ENCODE measurements at places on chromosomes 3 and 15. TPM values are rescaled to one million over a fixed set of nuclear protein-coding genes. Genes with fewer than 3 reads are reported as not detected.

DNA sequence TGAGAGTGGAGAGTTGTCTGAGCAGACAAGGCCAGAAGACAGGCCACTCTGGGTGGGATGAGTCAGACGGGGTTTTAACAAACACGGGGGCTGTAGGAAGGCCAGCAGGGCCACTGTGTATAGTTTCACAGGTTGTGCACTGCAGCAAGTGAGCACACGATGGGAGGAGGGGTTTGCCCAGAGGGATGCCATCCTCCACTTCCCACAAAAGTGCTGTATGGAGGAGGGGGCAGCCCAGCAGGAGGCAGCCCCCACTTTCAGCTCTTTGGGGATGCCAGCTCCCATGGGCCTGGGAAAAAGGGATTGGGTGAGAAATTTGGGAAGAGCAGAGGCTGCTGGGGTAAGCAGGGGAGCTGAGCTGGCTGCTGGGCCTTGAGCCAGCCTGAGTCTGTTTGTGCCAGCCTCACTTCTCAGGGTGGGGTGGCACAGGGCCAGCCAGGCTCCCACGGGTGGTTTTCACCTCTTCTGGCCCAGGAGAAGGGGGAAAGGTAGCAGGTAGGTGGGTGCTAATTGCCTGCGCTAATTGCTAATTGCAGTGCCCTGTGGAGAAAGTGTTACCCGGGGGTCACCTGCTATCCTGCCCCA lies 6.7 kb downstream of the ZBTB47 start:
- DNase-seq, result no peak

DNA sequence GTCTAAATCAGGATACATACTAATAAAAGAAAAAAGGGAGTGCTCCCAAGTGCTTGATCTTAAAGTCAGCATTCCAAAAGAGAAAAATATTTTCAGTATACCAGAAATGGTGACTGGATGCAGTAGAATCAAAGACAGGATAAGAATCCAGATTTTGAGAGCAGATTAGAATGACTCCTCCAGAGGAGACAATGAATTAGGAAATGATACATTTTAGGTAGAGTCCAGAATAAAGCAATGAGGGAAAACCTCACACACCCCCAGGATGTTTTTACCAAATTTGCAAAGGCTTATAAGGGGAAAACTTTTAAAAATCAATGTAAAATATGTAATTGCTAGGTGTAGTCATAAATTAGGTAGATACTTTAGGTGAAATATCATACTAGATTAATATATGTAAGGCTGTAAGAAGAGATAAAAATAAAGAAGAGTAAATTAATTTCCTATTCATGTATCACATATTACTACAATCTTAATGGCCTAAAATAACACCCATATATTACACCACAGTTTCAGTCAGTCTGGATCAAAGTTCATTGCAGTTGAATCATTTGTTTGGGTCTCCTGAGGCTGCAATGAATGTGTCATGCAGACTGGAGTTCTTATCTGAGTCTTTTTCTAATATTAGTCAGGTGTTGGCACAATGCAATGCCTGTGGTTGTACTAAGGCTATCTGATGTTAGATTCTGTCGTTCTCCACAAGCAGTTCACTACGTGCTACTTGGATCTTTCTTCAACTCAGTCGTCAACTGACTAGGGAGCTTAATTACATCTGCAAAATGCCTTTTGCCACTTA lies 547.8 kb upstream of the EPHA6 start:
- no peak for DNase-seq

DNA sequence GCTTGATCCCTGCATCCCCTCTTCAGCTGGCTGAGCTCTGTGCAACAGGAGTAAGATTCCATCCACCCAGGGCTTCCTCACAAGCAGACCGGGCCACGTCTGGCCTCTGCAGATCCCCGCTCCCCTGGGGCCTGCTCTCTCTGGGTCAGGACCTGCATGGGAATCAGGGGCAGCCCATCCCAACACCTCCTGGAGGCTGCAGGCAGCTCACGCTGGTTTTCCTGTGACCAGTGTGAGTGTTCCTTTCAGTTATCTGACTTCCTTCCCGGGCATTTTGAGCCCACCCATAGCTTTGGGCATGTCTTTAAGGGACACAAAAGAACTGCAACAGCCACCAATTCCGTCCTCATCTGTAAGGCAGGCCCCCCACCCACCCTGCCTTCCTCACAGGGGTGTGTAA lies 16.3 kb downstream of the NUP210 start:
- no peak for DNase-seq

- DNase-seq, result no peak
These were observed 6.0 kb downstream of the HEMK1 start for GRCh38 chr3:50575372-50575771.

DNA sequence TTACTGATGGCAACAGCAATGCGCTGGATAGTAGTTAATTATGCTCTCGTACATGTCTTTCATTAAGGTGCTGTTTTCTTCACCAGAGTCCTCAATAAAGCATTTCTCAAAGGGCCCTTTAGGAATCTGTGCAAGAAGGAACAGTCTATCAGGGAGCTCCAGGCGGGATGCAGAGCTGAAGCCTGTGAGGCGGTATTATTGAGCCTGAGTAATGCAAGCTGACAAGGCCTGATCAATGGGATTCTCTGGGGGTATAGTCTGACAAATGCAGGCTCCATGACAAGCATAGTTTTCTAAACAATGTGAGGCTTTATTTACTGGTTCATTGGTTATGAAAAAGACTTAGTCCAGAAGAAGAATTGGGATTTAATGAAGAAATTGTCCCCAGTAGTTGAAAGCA lies 530.9 kb upstream of the CBLB start:
- DNase-seq, result no peak

- DNase-seq, result no peak
These were observed 148.6 kb downstream of the CNTN3 start for GRCh38 chr3:74465715-74466410.

DNA sequence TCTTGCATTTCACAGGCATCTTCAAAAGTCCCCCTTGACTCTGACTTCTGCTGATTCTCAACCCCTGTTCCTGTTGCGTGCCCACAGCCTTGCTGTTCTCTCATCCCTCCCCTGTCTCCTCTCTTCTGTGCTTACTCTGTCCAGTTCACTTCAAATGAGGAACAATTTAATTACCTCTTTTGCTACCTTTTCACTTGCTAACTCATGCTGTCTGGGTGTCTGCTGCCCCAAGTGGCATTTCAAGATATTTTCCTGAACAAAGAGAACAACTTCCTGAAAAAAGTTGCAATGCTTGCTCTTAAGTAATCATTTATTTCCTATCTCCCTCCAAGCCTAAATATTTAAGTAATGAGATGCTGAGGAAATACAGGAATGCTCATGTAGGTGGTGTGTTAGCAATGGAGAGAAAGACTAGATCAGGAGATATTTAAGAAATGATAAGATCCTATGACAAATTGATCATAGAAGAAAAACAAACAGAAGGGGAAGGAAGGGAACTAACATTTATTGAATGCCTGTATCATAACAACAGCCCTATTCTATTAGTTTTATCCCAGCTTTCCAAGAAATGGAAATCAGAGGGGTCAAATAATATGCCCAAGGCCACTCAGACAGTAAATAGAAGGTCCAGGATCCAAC lies 42.2 kb downstream of the SV2B start:
- DNase-seq, result no peak

DNA sequence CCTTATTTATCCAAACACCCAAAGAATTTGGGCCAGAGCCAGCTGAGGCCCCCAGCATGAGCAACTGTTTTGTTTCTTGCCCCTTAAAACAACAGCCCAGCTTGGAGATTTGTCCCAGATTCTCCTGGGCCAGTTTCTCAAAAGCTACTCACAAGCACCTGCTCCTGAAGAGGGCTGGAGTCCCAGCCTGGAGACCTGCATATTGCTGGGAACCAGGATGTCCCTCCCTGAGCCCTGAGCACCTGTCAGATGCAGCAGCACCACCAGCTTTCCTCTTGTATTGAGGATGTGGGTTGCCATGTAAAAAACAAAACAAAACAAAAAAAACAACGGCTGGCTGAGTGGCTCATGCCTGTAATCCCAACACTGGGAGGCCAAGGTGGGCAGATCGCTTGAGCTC lies 7.0 kb upstream of the RFT1 start:
- DNase-seq, result no peak

DNA sequence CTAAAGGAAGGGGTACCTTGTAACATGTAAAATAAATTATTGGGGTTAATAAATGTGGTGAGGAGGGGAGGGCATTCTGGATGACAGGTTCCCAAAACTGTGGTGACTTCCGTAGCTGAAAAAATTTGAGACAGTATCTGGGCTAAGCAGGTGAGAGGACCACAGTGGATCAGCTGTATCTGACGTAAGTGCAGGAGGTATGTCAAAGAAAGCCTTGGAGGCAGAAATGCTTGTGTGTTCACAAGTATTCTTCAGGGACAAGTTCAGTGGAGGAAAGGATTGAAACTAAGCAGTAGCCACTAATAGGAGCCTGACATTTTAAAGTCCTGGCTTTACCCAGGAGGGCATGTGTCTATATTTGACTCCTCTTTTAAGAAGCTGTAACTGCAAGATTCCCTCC lies 52.0 kb downstream of the CD86 start:
- no peak for DNase-seq

- DNase-seq, result no peak
These were observed 15.7 kb downstream of the UQCC5 start for GRCh38 chr3:52552089-52552488.

GRCh38 chr3:188134079-188134478 lies 19.9 kb upstream of the LPP start:
- DNase-seq, result no peak

- DNase-seq, result no peak
These were observed 157.5 kb upstream of the SLC24A5 start for GRCh38 chr15:47963265-47963664.

- no peak for DNase-seq
These were observed 161.5 kb downstream of the FOXP1 start for GRCh38 chr3:71421820-71422566.

DNA sequence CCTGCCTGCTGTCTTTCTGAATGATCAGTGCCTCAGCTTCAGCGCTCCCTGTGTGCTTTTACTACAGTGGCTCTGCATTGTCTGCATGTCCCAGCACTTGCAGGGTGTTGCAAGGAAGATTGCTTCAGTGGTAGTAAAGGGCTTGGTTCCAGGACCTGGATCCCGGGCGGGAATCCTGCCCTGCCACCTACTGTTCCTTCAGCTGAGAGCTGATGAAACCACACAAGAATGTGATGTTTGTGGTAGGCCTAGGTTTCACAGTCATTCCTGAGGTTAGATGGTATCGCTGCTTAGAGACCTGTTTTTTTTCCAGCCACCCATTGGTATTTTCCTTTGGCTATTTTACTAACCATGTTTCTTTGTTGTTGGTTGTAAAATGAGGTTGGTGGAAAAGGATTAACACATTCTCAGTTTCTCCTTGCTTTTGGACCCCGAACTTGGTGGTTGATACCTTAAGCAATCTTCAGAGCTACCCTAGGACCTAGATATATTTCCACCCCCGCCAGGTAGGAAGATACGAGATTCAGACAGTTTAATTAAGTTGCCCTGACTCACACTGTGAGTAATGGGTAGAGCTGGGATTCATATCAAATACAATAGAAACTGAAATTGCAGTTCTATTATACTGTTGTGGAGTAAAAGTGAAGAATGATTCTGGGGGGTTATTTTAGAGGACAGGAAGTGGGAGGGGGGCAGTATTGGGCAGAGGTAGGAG lies 11.4 kb downstream of the GPR87 start:
- peak; percentile 67 for DNase-seq

GRCh38 chr3:152323834-152324233 lies 55.1 kb downstream of the MBNL1 start:
- no peak for DNase-seq

- no peak for DNase-seq
These were observed 65.7 kb upstream of the CHMP2B start for GRCh38 chr3:87161417-87161816.

DNA sequence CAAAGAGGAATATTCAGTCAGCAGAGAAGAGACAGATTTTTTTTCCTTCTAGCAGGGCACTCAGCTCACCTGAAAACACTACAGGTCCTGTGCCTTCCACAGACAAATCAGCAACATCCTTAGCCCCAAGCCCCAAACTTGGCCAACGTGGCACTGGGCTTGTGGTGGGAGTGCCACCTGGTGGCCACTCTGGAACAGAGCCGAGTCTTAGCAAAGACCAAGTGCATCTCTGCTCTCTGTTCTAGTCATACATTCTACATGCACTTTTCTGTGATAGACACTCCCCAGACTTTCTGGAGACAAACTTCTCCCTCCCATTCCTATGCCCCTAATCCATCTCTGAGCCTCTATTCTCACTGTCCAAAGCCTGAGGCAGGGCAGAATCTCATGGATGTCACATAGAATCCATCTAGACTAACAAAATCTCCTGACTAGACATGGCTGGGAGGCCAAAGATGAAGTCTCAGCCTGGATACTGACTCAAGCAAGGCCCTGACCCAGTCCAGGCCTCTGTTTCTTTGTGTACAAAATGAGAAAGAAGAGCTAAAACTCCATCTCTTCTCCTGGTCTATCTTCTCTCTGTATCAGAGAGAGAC lies 5.1 kb upstream of the SEMA7A start:
- no peak for DNase-seq

- no peak for DNase-seq
These were observed 6.1 kb downstream of the ZIC1 start for GRCh38 chr3:147415286-147415685.

DNA sequence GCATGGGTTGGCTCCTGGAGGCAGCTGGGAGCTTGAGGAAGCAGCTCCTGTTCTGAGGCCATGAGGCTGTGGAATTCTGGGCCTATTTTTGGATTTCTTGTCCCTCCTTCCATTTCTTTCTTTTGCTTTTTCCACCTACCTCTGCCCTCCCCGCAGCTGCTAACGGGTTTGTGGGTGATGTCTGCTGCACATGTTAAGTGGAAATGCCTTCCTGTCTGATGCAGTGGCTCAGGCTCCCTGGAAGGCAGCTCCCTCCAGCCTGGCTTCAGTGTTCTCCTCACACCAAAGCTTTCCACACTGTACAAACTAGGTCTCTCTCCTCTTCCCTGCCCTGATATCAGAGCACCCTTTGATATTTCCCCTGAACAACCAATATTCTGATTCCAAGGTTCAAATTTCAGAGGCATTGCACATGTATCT lies 33.8 kb upstream of the ESYT3 start:
- no peak for DNase-seq

DNA sequence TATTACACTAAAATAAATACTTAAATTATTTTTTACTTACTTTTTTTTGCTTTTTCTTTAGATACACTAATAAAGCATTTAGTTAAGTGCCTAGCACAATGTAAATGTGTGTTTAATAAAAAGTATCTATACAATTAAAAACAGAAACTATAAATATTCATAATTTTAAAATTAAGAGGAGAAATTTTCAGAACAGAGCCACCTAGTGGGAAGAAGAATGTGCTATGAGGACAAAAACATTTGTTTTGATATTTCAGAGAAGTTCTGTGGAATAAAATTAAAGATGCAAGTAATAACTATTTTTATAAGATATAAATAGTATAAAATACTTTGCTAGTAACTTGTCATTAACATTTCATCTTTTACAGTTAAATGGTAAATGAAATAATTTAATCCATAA lies 33.6 kb upstream of the PLSCR5 start:
- no peak for DNase-seq

- DNase-seq, result no peak
These were observed 16.0 kb downstream of the OCA2 start for GRCh38 chr15:28082891-28083684.

GRCh38 chr3:128113817-128114794 lies 9.5 kb downstream of the RUVBL1 start:
- DNase-seq, result no peak

The FGF7 gene
- 31.4 TPM for total RNA-seq

The CHRNA7 gene
- 2.6 TPM for total RNA-seq

The SPRED1 gene
- 9.4 TPM for total RNA-seq

The XCR1 gene
- total RNA-seq, result not detected

The CACNA1D gene
- total RNA-seq, result 0.43 TPM

The SERPINI2 gene
- total RNA-seq, result not detected

Measured in ascending aorta (tissue), 2 donors.